ENCODE measurements at places on chromosomes 4 and X.

DNA sequence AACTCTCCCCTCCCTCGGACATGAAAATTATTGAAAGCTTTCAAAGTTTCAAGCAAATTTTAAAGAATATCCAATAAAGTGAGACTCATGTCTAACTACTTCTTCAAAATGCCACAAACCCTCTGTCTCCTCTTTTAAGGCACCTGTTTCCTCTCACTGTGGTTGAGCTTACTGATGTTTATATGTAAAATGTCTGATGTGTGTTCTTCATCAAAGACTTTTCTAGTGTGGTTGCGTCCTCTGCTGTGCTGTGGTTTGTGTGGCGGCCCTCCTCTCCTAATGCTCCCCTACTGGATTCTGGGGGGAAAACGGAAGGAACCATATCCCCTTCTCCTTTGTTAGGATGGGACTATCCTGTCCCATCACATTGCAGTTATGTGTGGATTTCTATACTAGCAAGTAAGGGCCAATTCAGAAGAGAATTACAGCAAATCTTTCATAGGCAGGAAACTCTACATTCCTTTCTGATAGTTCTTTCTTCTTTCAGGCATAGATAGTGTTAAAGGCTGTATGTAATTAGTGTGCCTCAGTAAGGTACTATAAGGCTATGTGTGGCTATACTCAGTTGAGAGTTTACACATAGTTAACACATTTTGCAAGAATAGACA is 221.0 kb upstream of the GPRIN3 start:
- DNase-seq = no peak

- no peak for DNase-seq
Measured at GRCh38 chrX:115030625-115031024, 13.2 kb upstream of the IL13RA2 start.

GRCh38 chrX:17725181-17725580 is 12.1 kb upstream of the SCML1 start:
- DNase-seq = no peak

DNA sequence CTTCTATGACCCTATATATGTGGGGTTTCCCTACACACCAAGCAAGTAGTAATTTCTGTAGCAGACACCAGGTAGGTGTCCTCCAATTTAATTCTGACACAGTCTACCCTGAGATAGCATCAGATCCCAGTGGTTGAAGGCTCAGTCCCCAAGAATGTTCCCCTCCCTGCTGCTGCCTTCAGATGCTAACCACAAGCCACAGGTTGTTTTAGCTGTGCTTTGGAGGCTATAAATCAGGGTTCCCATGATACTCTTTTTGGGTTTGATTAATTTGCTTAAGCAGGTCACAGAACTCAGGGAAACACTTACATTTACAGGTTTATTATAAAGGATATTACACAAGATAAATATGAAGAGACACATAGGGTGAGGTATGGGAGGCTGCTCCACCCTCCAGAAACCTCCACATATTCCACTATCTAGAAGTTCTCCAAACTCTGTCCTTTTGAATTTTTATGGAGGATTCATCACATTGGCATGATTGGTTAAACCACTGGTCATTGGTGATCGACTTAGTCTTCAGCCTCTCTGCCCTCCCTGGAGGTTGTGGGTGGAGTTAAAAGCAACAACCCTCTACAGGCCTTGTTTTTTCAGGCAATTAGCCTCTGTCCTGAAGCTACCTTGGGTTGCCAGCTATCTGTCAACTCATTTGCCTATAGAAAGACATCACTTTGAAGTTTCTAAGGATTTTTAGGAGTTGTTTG is 50.8 kb downstream of the GRIA2 start:
- no peak for DNase-seq

DNA sequence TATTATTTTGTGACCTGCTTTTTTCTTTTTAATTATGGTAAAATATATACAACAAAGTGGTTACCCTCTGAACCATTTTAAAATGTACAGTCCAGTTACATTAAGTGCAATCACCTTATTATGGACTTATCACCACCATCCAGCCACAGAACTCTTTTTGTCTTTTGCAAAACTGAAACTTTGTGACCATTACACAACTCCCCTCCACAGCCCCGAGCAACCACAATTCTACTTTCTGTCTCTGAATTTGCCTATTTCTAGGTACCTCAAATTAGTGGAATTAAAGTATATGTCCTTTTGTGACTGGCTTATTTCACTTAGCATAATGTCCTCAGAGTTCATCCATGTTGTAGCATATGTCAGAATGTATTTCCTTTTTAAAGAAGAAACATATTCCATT is 39.3 kb upstream of the WWC2 start:
- no peak for DNase-seq

GRCh38 chrX:154717824-154718223 is 33.1 kb downstream of the GAB3 start:
- DNase-seq = no peak

All from right cardiac atrium (tissue), 5 donors.